ENCODE measurements at places on chromosomes 1 and 21.

GRCh38 chr1:112504001-112504660 is 4.6 kb upstream of the WNT2B start:
- DNase-seq = no peak

GRCh38 chr21:39111931-39112550 is 71.2 kb downstream of the PSMG1 start:
- DNase-seq = no peak

DNA sequence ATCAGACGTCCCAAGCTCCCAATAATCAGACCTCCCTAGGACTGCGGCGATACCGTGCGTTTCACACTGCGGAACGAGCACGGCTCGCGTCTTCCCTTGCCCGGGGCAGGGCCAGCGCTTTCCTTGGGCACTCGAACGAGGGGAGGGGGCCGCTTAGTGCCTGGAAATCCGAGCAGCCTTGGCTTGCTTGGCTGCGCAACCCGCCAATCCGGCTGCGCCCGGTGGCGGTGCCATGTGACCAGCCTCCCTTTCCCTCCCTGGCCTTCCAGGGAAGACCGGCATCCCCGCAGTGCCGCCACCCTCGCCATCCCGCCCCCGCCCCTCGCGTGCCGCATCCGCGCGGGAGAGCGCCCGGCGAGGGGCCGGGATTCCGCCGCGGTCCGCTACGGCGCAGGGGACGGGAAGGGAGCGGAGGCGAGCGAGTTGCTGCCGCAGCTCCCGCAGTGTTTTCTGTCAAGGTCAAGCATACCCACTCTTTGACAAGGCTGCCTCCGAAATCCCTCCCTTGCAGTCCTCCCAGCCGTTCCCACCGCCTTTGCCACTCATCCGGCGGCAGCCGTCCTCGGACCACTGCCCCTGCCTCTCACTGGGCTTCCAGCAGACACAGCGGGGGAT is 8.3 kb upstream of the RNF19B start:
- DNase-seq = peak; percentile 74

DNA sequence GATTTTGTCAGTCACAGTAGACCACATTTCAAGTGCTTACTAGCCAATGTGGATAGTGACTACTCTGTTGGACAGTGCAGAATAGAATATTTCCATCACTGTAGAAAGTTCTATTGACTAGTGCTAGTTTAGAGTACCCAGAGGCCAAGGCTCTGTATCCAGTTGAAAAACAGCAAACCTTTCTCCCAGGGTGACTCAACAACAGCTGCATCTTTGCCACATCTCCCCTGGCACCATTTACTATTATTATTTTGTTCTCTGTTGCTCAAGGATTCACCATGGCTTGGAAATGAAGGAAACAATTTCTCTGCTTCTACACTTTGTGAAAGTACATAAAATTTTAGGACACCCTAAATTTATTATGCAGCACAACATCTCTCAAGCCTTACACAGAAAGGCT is 85.3 kb upstream of the WDR26 start:
- no peak for DNase-seq

- DNase-seq = no peak
Observed at GRCh38 chr21:35294231-35294898, 245.3 kb upstream of the RUNX1 start.

- DNase-seq = no peak
Observed at GRCh38 chr1:3378411-3379208, 75.9 kb upstream of the ARHGEF16 start.

DNA sequence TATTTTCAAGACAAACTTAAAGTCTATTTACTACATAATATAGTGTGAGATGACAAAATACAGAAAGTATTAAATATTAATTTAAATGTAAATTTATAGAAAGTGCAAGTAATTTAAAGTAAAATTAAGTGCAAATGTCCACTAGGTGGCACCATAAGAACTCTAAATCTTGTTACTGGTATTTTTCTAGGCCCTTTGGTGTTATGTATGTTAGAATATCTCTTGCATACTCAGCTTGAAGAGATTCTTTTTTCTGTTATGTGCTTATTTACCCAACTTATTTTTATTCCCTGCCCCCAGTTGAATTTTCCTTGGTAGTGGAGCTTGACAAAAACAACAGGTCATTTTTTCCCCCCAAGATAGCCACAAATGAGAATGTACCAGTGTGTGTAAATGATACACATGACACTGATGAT is 71.5 kb downstream of the RPS6KC1 start:
- no peak for DNase-seq

DNA sequence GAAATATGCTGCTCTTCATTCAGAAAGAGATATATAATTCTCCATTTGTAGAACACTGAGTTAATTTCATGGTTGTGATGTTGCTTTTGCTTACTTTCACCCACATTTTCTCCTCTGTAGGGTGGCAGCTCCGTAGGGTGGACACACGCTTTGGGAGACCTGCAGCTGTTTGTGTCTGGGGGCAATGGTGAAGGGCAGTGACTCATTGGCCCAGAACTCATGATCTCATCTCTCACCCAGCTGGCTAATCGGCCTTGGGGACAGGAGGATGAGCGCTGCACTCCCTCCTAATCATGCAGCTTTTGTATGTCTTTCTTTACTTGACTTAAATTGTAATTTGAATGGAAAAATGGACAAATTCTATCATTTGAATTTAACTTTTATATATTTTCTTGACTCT is 9.6 kb downstream of the DISC1 start:
- DNase-seq = no peak

DNA sequence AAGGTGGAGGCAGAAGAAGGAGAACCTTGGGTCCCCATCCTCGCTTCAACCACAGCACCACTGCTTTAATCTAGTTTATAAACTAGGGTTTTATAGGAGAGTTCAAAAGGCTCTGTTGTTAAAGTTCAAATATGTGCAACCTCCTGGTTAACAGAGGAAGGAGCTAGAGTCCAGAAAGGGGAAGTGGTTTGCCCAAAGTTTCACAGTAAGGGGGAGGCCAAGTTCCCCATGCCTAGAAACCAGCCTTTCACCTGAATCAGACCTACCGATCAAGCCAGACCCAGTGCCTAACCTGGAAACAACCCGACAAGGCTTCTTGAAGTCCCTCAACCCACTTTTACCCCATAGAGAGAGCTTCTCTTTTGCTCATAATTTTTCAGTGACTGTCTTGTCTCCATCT is 106.5 kb downstream of the PLPP3 start:
- DNase-seq = peak; percentile 30

- no peak for DNase-seq
Observed at GRCh38 chr1:51253691-51254090, 17.6 kb downstream of the RNF11 start.

DNA sequence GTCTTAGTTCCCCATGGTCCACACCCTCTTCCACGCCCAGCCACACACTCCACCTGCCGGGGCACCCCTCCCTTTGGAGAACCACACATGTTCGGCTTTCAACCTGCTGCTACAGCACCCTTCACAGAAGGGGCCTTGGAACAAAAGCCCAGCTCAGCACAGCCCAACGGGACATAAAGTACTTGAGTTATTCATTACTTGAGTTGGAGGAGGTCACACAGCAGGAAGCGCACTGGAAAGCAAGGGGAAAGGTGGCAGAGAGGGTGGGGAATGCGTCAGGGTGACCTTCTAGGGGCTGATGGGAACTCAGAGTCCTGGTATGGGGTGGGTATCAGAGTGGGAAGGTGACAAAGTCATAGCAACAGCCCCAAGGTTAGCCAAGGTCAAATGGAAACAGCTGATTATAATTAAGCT is 3.0 kb upstream of the ATP1B1 start:
- DNase-seq = no peak

DNA sequence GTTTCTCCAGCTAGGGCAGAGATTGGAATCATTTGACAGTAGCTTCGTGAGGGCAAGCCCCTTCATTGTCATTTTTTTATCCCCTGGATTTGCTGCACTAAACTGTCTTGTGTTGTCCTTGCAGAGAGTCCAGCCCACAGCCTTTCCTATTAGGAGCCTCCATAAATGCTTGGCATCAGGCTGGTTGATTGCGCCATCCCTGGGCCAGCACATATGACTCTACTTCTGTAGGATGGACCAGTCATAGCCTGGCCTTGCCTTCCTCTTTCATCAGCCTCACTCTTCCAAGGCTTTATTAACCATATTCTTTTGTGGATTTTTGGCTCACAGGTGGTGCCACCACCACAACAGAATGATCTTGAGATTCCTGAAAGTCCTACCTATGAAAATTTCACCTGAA is 31.4 kb downstream of the LY9 start:
- DNase-seq = no peak

GRCh38 chr21:43864313-43864961 is 586 bp upstream of the AGPAT3 start:
- peak; percentile 64 for DNase-seq

- DNase-seq = no peak
Observed at GRCh38 chr1:7519181-7519860, 251.8 kb upstream of the VAMP3 start.

GRCh38 chr1:223774134-223774814 is 61.9 kb downstream of the CAPN2 start:
- no peak for DNase-seq

GRCh38 chr1:184152434-184152898 is 100.9 kb downstream of the TSEN15 start:
- no peak for DNase-seq

GRCh38 chr1:204703826-204704612 is 18.5 kb upstream of the LRRN2 start:
- DNase-seq = no peak

DNA sequence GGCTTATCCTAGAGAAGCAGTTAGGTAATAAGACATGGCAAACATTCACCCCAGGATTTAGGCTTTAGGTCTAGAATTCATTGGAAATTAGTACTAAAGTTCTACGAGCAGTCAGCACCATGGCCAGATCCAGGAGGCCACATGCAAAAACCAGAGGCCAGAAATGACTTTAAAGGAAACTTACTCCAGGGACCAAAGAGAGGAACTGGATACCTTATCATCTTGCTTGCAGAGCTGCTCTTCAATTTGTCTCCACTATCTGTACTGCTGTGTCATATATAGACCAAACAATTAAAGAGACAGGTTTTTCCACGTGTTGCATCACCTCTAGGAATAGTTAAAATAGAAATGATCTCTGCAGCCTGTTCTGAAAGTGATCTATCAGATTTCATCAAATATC is 127.8 kb downstream of the LMX1A start:
- DNase-seq = no peak

DNA sequence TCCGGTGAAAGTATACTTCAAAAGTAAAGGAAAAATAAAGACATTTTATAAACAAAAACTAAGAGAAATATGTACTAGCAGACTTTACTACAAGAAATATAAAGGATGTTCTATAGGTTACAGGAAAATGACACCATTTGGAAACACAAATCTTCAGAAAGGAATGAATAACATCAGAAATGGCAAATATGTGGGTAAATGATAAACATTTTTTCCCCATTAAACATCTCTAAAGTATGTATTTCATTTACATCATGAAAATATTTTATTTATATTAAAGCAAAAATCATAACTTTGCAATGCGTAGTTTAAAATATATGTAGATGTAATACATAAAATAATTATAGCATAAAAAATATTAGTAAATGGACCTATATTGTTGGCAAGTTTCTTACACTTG is 184.1 kb upstream of the ZNHIT6 start:
- DNase-seq = no peak

GRCh38 chr1:236868625-236869467 is 73.8 kb downstream of the MTR start:
- no peak for DNase-seq

DNA sequence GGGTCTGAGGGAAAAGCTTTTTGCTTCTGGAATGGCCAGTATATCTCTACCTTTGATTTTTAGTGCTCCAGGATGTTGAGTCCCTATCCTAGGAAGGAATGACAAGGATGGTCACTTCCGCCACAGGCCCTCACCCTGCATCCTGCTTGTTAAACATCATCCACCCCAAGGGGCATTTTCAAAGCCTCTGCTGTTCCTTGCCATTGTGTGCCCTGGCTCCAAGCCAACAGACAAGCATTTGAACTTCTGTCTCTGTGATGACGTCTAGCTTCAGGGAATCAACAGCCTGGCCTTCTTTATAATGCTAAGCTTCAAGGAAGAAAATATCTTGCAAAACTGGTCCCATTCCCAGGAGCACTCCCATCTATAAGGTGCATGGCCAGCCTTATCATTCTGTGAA is 12.3 kb upstream of the JAM2 start:
- DNase-seq = no peak
